ENCODE measurements at places on chromosomes 7 and 10. TPM values are rescaled to one million over a fixed set of nuclear protein-coding genes. Genes with fewer than 3 reads are reported as not detected.

GRCh38 chr7:94406696-94407095, 12.0 kb downstream of the COL1A2 start:
- DNase-seq, result no peak

The ZNF92 gene
- total RNA-seq, result 6.7 TPM

DNA sequence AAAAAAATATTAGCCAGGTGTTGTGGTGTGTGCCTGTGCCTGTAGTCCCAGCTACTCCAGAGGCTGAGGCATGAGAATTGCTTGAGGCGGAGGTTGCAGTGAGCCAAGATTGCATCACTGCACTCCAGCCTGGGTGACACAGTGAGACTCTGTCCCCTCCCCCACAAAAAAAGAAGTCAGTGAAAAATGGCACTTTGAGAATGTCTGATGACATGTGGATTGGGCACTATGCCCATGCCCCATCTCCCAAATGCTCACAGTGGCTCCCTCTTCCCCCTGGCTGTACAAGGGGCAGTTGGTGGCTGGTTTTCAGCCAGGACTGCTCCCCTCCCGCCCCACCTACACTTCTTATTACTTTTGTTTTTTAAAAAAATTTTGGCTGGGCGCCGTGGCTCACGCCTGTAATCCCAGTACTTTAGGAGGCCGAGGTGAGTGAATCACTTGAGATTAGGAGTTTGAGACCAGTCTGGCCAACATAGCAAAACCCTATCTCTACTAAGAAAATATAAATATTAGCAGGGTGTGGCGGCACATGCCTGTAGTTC, 26.1 kb downstream of the IL15RA start:
- DNase-seq, result no peak

The AMZ1 gene
- total RNA-seq, result 0.19 TPM

The PLCE1 gene
- 3.4 TPM for total RNA-seq
